Cerebellum (tissue), 4 donors: ENCODE measurements at places on chromosomes 6 and 20. TPM values are rescaled to one million over a fixed set of nuclear protein-coding genes. Genes with fewer than 3 reads are reported as not detected.
A peak's percentile ranks its signal among the peaks of the same experiment; 100 is the strongest.

ETV7 gene
- not detected for total RNA-seq

GINS1 gene
- 12.1 TPM for total RNA-seq

CCR6 gene
- total RNA-seq = not detected

DNA sequence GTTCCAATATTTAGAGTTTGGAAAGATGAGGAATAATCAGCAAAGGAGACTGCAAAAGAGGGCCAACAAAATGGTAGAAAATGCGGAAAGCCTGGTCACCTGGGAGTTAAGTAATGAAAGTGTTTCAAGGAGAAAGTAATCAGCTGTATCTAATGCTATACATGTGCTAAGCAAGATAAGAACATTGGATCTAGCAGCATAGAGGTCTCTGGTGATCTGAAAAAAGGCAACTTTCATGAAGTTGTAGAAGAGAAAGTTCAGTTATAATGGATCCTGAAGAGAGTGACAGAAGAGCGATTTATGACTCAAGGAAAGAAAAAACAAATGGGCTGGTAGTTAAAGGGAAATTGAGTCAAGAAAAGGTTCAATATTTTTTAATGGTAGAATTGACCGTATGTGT, 4.6 kb upstream of the RSPH3 start:
- DNase-seq = no peak

DNA sequence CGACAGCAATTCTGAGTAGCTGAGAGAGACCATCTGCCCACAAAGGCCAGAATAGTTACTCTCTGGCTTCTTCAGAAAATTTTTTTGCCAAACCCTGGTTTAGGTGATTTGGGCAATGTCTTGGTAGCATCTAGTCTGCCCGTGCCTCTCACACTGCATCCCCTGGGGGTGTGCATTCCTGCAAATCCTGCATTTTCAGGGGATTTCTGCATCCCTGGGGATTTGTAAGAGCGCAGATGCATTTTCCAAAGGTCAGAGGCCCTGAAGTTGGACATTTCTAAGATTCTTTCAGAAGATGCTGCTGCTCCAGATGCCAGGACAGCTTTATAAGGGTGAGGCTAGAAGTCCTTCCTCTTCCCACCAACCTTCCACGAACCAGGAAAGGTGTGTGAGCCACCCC, 4.0 kb downstream of the CST9 start:
- no peak for DNase-seq

DNA sequence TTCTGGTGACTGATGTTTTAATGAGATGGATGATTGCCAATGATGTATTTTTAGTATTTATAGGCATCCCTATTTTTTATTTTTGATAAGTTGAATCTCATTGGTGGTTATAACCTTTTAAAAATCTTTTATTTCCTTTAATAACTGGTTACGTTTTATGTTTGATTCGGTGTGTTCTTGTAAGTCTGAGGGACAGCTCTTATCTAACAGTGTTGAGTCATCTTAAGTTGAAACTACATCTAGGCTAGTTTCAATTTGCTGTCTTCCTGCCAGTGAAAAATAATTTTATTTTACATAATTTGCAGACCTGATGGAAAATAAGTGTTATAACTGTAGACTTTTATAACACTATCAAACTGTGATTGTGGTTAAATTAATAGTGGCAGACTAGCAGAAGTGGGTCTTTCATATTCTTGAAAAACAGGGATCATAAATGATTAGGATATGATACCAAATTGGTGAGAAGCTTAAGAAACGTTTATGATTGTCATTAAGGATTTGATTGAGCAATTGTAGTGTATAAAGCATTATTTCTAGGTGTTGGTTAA, 4.6 kb downstream of the AFDN start:
- no peak for DNase-seq

DNA sequence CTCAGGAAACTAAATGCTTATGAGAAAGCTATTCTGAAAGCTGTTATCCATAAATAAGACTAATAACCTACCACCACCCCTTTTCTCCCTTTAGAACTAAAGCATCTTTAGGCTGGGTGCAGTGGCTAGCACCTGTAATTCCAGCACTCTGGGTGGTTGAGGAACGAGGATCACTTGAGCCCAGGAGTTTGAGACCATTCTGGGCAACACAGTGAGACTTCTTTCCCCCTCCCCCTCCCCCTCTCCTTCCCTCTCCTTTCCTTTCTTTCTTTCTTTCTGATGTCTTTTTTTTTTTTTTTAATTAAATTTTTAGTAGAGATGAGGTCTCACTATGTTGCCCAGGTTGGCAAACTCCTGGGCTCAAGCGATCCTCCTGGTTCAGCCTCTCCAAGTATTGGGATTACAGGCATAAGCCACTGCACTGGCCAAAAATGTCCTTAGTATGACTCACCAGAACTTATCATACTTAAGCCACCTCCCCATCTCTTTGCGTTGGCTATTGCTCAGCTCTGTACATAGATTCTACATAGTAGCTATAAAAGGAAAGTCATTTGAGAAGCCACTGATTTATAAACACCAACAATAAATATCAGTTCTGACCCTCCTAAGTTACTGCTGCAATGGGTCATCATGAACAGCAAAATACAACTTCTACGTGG, 54.8 kb upstream of the SPDEF start:
- no peak for DNase-seq

DNA sequence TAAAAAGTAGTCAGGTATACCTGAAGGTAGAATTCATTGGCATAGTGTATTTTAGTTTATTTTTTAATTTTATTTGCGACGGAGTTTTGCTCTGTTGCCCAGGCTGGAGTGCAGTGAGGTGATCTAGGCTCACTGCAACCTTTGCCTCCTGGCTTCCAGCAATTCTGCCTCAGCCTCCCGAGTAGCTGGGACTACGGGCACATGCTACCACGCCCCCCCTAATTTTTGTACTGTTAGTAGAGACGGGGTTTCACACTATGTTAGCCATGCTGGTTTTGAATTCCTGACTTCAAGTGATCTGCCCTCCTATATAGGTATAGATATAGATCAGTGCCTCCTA, 102.8 kb upstream of the PRSS16 start:
- no peak for DNase-seq

GRCh38 chr6:142474531-142475289, 172.9 kb downstream of the ADGRG6 start:
- DNase-seq = peak; percentile 27

- DNase-seq = no peak
Observed at GRCh38 chr6:98547151-98547550, 287.2 kb upstream of the POU3F2 start.

DNA sequence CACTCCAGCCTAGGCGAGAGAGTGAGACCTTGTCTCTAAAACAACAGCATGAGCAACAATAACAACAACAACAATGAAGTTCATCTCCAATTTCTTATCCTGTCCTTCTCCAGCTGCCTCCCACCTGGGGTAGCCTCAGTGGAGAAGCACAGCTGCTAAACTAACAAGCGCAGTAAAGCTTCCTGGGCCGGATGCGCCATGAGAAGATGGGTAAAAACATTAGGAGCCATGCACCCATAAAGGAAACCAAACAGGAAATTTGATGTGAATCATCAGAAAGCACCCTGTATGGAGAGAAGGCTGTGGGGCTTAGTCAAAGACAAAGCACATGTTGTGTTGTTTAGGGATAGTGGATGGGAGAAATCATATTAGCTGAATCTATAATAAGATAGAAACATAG, 61.1 kb upstream of the CCN6 start:
- no peak for DNase-seq

- no peak for DNase-seq
Observed at GRCh38 chr6:37576336-37576737, 76.6 kb upstream of the CCDC167 start.

- no peak for DNase-seq
Observed at GRCh38 chr6:56833127-56833791, 121.6 kb upstream of the BEND6 start.
